ENCODE measurements at places on chromosomes 12 and 14.
A peak's percentile ranks its signal among the peaks of the same experiment; 100 is the strongest.

- DNase-seq, result no peak
Measured at GRCh38 chr14:100051543-100051942, 13.7 kb upstream of the EVL start.

GRCh38 chr12:113899561-113900471 lies 66.3 kb downstream of the RBM19 start:
- peak; percentile 38 for DNase-seq

- DNase-seq, result no peak
Measured at GRCh38 chr14:101186544-101186943, 283.0 kb upstream of the RTL1 start.

- DNase-seq, result no peak
Measured at GRCh38 chr12:130815028-130815741, 23.9 kb downstream of the STX2 start.

DNA sequence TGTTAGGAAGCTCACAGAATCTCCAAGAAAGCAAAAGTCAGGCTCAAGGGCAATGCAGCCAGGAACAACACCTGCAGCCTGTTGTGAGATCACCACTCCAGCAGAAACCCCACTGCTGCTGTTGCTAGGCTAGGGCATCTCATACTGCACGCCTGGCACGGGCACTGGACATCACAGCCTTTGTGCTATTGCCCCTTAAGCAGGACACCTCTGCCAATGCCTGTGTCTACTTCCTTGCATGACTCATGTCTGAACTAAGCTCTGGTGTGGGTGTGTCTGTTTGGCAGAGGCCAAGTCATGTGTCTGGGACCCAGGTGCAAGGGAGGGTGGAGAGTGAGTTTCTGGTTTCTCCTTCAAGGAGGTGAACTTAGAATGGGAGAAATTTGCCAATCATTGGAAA lies 10.0 kb upstream of the DDX47 start:
- DNase-seq, result peak; percentile 59

- DNase-seq, result no peak
Measured at GRCh38 chr14:47715330-47715729, 39.9 kb upstream of the MDGA2 start.

DNA sequence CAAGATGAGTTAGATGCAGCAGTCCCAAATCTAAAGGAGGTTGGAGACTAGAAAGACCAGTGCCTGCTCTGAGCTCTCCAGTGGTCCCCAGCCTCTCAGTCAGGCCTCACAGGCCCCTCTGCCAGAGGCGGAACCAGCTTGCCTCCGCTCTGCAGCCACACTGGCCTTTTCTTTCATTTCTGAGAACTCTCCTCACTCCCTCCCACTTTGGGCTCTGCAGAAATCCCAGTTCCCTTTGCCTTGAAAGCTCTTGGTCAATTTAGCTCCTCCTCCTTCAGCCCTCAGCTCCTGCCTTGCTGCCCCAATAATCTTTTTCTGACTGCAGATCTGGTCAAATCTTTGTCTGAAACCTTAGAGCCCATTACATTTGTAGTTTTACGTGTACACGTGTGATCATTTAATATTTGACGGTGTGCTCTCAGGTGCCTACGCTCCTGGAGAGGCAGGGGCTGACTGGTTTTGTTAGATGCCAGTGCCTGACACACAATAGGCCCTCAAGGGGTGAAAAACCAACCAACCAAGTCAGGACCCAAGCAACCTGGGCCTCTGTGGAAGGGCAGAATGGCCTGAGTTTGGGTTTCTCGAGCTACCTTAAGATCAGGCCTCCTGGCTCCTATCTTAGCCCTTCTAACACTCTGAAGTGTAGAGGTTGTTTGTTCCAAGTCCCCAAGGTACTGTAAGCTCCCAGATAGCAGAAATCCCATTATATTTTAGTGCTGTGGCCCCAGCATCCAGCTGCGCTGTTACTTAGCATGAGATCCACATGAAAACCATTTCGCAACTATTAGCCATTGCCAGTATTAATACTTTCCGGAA lies 1.1 kb upstream of the NUDT4 start:
- peak; percentile 56 for DNase-seq

DNA sequence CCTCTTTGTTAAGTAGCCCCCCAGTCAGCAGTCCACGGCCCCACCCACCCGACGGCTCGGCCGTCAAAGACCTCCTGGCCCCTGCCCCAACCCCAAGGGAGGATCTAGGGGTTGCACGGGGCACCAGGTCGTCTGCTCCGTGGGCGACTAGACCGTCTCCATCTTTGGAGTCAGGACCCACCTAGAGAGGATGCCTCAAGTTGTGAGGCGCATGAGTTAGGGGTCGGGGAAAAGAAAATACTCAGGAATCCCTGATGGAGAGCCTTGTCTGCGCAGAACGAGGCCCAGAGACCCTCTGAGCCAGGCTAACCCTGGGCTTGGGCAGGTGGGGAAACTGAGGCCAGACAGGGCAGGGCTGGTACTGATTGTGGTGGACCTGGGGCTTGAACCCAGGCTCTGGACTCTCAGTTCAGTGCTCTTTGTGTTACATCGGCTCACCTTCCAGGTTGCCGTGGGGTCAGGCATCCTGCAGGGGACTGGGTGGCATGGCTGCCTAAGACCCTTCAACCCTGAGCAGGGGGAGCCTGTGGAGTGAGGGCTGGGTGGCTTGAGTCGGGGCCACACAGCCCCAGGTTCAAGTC lies 839 bp downstream of the OTUB2 start:
- no peak for DNase-seq

DNA sequence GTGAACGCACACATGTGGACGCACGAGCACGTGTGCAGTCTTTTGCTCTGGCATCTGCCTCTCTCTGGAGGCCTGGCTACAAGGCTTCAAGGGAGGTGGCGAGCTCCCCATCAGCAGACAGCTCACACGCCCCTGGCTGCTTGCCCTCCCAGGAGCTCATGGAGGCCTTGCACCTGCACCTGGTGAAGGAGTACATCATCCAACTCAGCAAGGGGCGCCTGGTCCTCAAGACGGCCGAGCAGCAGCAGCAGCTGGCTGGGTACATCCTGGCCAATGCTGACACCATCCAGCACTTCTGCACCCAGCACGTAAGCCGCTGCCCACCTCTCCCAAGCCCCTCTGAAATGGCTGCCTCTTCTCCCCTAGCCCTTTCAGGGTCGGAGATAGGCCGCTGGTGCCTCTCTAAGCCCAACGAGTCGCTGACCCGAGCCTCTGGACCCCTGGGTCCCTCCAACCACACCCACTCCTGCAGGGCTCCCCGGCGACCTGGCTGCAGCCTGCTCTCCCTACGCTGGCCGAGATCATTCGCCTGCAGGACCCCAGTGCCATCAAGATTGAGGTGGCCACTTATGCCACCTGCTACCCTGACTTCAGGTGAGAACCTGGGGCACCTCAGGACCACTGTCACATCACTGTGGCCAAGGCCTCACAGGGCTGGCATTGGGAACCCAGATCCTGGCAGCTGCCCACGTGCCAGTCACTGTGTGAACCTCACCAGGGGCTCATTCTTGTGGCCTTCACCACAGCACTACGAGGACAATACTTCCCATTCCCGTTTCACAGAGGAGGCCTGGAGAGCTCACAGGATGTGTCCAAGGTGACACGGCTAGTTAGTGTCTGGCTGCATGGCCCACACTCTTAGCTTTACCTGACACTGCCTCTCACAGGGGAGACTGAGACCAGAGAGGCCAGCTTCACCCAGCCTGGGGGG lies 10.2 kb downstream of the TNFAIP2 start:
- no peak for DNase-seq

DNA sequence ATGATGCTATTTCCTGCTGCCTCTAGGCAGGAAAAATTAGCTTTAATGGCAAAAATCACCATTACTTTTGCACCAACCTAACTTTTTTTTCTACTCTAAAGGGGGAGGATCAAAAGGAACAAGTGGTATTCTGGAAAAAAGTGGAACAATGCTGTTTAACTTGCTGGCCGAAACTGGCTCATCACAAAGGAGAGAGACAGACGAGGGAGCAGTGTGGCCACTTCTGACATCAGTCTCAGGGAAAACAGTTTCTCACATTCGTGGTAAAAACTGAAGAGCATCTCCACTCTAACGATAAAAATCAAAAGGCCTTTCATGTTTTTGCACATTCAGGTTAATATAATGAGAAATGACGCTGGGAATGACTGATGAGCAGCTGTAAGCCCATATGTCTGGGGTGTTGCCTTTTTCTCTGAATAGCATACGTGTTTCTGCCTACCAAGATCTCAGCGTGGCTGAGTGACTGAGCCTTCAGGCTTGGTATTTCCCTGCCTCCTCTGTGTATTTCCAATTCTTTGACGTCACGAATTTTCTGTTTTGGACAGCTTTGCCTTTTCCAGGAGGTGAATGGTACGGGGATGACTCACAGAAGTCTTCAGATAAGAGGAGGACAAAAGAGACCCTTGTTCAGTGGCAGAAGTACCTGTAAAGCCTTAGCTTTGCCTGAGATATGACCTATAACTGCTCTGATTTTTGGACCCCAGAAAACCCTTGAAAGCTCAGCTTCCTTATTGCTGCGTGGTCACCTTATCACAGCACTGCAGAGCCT lies 358.8 kb downstream of the GLT1D1 start:
- no peak for DNase-seq

GRCh38 chr12:67669934-67670631 lies 21.5 kb downstream of the DYRK2 start:
- DNase-seq, result no peak

DNA sequence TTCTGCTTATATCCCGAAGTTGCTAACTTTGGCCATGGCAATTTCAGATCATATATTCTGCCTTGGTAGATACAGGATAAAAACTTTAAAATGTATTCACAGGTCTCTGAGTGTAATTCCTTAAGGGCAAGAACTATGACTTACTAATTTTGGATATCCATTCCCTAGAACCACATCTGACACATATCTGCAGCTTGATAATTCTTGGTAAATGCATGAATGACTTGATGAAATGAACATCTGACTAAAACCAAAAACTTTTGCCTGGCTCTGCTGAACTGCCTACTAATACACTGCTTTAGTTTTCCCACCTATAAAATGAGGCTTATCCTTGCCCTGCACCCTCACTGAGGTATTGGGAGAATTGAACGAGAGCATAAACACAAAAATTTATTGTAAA lies 32.2 kb downstream of the SLC25A21 start:
- no peak for DNase-seq

Measured in femur (tissue), 1 donor.